ENCODE measurements at places on chromosomes 2 and 18.

GRCh38 chr18:59624369-59624765 is 72.9 kb downstream of the CCBE1 start:
- no peak for DNase-seq

GRCh38 chr2:230225486-230225885 is at the start of gene SP140:
SP140 (plus strand) TSS chr2:230225736; CDS start chr2:230225845, 109 bp downstream.
- peak; percentile 71 for DNase-seq

- DNase-seq = no peak
Observed at GRCh38 chr2:100113990-100114433, 28.4 kb downstream of the AFF3 start.

DNA sequence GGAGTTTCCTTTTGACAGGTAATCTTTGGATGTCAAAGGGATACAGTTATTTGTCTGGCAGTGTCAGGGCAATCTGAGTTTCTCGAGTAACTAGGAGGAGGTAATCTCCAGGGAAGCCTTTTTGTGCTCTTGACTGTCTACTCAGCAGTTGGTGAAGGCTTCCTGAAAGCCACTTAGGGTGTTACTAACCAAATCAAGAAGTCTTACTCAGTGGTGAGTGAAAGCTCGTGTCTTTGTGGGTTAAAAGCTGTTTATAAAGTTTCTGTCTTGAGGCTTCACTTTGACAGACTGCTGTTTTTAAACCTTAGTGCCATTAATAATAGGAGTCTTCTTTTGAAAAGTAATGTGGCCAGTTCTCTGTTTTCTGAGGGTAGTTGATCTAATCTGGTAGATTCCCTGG is 1.7 kb downstream of the THSD7B start:
- DNase-seq = no peak

DNA sequence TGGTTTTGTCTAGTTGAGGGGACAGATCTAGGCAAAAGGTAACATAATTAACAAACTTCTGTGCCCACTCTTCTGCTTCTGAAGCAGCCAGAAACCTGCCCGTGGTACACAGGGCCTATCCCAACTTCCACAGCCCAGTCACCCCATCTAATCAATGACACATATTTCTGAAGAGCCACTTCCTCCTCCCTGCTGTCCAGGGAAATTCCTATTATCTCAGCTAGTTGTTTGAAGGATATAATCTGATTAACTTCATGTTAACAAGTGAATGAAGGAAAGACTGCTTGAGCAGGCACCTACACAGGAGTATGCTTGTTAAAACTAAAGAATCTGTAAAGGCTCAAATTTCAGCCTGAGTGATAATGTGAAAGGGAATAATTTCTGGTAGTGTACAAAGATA is 61.4 kb downstream of the CCDC148 start:
- no peak for DNase-seq

GRCh38 chr2:45774688-45775244 is 123.3 kb downstream of the PRKCE start:
- DNase-seq = no peak

DNA sequence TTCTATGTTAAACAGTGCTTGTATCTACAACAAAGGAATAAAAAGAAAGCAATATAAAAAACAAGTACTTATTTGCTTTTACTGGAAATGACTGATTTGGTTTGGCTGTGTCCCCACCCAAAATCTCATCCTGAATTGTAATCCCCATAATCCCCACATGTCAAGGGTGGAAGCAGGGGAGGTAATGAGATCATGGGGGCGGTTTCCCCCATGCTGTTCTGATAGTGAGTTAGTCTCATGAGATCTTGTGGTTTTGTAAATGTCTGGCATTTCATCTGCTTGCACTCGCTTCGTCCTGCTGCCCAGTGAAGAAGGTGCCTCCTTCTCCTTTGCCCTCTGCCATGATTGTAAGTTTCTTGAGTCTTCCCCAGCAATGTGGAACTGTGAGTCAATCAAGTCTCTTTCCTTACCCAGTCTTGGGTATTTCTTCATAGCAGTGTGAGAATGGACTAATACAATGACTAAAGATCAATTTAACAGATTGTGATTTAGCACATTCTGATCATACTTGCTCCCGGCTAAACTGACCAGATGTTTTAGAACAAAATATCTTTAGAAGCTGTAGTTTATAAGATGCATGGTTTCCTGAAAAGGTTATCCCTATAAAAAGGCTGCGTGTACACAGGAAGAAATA is 19.9 kb downstream of the PTH2R start:
- DNase-seq = no peak

DNA sequence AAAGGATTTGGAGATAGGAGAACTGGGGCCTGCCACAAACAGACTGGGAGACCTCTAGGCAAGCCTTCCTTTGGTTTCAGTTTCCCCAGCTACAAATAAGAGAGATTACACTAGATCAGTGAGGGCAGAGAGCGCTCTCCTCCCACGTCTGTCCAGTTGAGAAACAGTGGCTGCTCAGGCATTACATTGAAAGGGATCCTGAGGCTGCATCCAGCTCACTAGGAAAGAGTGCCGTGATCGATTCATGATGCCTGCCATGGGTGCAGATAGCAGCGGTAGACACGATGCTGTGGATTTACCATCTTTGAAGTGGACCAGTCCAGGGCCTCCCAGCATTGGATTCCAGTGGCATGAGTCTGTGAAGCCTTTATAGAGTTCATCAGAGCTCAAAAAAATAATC is 62.6 kb downstream of the EN1 start:
- DNase-seq = no peak

GRCh38 chr18:74303936-74304335 is 11.7 kb upstream of the C18orf63 start:
- DNase-seq = no peak

DNA sequence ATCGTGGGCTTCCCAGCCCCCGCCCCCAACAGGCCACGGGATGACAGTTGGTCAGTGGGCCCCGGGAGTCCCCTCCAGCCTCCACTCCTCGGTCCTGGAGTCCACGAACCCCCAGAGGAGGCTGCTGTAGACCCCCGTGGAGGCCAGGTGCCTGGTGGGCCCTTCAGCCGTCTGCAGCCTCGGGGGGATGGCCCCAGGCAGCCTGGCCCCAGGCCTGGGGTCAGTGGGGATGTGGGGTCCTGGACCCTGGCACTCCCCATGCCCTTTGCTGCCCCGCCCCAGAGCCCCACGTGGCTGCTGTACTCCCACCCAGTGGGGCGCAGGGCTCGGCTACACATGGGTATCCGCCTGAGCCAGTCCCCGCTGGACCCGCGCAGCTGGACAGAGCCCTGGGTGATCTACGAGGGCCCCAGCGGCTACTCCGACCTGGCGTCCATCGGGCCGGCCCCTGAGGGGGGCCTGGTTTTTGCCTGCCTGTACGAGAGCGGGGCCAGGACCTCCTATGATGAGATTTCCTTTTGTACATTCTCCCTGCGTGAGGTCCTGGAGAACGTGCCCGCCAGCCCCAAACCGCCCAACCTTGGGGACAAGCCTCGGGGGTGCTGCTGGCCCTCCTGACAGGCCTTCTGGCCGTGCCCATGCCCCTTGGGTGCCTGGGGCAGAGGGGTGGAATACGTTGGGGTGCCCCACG is 7.6 kb downstream of the NEU4 start:
- DNase-seq = no peak

DNA sequence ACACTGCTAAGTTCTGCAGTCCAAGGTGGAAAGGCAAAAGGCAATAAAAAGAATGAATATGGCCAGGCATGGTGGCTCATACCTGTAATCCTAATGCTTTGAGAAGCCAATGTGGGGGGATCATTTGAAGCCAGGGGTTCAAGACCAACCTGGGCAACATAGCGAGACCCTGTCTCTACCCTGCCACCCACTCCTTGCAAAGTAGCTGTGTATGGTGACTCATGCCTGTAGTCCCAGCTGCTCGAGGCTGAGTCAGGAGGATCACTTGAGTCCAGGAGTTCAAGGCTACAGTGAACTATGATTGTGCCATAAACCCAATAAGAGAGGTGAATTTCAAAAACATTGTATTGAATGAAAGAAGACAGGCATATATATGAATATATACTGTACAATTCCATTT is 2.4 kb downstream of the MYL12B start:
- DNase-seq = no peak

DNA sequence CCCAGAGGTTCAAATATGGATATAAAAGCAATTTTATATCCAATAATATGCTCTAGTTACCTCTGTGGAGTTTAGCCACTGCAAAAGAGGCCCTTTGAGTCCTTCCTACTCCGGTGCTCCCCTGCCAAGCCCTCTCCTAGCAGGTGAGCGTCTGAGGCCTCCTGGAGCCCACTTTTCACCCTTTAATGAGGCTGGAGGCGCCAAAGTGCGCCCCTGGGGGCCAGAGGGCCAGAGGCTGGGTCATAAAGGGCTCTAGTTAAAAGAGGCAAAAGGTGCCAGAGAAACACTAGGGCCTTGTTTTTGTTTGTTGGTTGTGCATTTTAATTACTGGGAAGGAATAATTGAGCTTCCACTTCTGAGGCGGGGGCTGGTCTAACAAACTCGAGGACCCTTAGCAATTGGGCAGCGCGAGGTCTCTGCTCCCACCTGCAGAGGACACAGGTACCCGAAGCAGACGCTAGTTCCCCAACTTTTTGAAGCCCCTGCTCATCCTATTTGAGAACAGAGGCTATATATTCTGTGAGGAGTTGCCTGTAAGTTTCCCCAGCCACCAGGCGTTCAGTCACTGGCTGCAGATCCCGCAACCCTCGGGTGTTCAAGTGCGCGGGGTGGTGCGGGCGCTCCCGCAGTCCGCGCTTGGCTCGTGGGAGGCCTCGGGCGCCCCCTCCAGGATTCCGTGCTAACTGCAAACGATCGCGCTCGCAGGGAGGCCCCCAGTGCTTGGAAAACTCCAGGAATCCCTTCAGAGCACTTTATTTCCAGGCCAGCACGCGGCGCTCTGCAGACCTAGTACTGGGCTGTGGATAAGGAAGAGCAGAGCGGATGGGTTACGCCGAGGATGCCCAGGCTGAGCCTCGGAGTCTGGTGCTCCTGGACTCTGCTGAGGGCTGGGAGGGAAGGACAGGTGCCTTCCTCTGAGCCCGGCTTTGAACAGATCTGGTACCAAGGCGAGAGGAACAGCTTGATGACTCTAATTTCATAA is 14.1 kb downstream of the MSGN1 start:
- peak; percentile 70 for DNase-seq

DNA sequence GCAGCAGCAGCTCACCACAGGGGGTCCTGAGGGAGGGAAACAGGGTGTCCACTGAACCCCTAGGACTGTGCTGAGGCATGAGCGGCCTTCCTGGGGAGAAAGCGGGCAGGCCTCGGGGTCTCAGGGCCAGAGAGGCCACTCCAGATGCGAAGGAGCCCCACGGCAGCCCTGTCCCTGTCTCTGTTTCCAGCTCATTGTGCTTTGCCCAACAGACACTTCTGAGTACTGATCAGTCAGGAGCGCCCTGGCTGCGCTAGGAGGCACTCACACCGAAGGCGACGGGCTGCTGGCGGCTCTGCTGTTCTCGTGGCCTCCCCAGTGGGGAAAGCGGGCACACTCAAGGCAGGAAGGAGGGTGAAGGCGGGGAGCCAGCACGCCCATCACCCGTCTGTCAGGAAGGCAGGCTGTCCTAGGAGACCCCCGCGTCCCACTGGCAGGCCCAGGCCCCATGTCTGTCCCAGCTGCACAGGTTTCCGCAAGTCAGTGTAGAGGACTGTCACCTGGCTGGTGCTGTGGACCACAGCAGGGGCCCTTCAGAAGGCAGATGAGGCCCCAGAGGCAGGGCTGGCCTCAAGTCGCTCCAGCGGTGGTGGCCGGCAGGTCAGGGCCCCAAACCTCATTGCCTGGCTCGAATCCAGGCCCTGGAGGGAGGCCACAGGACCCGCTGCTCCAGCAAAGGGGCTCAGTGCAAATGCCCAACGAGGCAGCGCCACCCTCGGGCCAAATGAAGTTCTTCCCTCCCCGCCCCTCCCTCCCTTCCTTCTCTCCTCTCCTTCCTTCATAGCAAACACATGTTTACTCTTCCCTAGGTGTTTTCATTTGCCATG is 6.8 kb downstream of the ESPNL start:
- no peak for DNase-seq

DNA sequence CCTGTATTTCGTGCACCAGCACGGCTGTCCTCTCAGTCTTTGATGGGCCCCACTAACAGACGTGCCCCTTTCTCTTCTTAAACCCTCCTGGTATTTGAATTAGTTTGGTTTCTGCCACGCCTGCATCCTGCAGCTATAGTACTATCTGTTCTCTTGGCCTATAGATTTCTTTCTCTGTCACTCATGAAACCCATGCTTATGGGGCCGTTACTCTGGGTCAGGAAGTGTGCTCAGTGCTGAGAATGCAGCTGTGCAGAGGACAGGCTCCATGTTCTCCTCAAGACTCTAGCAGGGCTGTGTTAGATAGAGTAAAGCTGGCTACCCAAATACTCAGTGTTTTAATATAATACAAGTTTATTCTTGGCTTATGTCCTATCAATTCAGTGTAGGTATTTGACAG is 180.0 kb downstream of the INSIG2 start:
- no peak for DNase-seq

DNA sequence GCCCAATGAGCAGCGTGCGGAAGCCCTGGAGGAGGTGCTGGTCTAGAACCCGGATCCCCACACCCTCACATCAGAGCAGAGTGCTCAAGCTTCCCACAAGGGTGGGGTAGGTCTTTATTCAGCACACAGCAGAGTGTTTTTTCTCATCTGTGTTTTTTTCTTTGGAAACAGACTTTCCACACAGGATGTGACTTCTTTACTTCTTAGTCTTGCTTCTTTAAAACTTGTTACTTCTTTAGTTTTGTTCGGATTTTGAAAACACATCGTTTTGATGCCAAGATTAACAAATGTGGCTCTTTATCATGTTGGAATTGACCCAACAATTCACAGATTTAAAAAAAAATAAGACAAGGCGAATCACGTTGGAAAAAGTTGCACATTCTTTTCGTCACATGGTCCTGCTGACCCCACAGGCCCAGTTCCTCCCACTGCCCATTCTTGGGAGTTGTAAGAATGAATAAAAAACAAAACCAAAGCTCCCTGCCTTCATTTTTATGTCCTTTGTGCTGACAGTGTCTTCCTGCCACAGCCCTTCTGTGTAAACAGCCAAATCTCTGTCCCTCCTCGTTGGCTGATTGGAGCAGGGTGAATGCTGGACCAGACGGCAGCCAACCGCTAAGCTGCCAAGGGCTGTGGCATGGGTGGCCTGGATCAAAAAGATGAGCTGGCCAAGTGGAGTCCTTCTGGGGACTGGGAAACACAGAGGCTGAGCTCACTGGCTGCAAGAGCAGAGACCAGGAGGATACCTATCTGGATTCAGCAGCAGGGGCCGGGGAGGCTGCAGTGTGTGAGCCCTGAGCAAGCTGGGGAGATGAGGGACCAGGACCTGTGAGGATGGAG is 81.6 kb downstream of the TWIST2 start:
- no peak for DNase-seq

- DNase-seq = no peak
Observed at GRCh38 chr2:11364565-11364887, 20.1 kb upstream of the ROCK2 start.
